ENCODE measurements at places on chromosomes 5 and 9.
A peak's percentile ranks its signal among the peaks of the same experiment; 100 is the strongest.

GRCh38 chr9:97510797-97511654, 9.6 kb downstream of the TMOD1 start:
- DNase-seq, result no peak

DNA sequence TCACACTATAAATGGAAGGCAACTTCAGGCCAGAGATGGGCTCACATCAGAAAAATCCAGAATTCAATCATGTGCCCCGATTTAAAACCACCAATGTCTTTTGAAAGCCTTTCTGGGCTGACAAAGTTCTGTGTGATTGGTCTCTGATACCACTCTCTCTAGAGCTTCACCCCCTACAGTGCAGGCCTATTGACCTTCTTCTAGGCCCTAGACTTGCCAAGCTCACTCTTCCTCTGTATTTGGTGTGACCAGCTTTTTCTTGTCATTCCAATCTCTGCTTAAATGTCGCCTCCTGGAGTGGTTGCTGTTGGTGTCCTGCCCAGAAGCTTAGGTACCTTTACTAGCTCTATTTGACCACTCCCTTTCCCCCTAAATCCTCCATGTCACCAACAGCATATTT, 78.7 kb downstream of the GCNT4 start:
- no peak for DNase-seq

- DNase-seq, result no peak
Observed at GRCh38 chr5:33319841-33320240, 120.9 kb upstream of the TARS1 start.

DNA sequence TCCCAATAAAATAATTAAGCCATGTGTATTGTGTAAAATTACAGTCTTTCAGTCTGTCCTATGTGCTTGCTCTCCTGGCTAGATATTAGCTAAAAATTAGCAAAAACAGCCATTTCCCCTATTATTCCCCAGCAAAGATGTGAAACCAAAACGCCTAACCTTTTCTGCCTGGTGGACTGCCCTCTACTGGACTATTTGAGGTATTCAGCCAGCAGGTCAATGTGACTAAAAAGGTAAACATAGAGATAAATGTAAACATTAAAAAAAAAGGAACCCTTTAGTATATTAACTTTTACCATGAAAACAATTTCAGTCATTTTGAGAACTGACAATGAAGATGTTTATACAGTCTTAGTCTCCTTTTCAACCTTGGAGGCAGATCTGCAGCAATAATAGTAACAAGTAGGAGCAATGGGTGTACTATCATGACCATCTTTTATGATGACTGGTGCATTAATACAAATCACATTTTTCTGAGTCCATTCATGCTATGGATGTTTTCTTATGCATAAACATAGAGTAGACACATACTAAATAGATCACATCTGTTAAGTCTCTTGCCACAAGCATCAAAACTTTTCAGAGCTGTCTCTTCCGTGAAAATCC, 10.1 kb downstream of the ATG12 start:
- no peak for DNase-seq

DNA sequence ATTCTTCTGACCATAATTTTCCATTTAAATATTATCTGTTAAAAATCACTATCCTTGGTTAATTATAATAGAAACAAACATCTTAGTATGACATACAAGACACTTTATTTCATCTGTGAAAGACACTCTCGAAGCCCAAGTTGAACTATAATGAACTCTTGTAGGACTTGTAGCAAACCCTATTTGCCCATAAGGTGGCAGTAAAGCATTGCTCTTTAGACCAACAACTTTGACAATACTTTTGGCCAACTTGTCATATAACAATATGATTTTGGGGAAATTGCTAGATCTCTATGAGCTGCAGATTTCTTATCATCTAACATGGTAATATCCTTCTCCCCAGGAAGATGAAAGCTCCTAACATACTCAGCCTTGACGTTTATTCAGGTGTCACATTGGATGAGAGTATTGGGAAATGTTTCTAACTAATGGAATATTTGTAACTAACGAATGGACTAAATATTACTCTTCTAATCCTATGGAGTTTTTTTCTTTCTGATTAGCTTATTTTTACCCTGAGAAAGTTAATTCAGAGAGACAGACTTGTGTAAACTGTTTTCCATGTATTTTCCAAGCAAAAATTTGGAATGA, 11.0 kb downstream of the SPINK14 start:
- DNase-seq, result peak; percentile 30

GRCh38 chr5:55226934-55227663, at the start of gene MCIDAS:
Gene MCIDAS (minus strand): TSS chr5:55227315. CDS start chr5:55227138, 177 bp downstream.
- DNase-seq, result no peak

GRCh38 chr5:137344723-137345322, 154.3 kb downstream of the SPOCK1 start:
- peak; percentile 60 for DNase-seq

- no peak for DNase-seq
Observed at GRCh38 chr9:106065579-106066214, 371.4 kb downstream of the TMEM38B start.

DNA sequence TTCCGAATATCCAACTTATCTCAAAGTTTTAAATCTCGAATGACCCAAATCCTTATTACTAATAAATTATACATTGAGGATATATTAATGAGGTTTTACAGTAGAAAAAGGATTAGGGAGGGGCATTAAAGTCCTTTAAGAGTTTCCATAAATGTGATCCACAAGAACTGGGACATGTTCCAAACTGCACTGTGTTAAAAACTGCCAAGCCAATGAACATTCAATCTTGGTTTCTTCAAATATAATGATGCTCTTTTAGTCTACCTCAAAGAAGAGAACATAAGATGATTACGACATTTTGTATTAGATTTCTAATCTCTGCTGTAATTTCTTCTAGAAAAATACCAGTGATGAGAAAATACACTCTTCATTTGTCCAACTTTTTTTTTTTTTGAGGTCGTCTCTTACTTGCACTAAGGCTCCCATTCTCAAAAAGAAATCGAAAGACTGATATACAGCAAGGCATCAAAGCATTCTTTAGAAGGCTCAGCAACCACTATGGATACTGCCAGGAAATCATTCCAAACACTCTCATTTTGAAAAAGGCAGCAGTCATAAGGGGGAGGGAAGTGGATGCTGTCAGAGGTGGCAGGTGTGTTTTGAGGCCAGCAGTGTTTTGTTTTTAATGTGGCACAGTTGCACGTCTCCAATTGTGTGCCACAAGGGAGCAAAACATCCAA, 1.7 kb downstream of the PTAR1 start:
- DNase-seq, result no peak

- no peak for DNase-seq
Observed at GRCh38 chr5:531749-532315, 7.6 kb upstream of the SLC9A3 start.

- peak; percentile 44 for DNase-seq
Observed at GRCh38 chr5:148998174-148998797, 64.6 kb downstream of the SH3TC2 start.

DNA sequence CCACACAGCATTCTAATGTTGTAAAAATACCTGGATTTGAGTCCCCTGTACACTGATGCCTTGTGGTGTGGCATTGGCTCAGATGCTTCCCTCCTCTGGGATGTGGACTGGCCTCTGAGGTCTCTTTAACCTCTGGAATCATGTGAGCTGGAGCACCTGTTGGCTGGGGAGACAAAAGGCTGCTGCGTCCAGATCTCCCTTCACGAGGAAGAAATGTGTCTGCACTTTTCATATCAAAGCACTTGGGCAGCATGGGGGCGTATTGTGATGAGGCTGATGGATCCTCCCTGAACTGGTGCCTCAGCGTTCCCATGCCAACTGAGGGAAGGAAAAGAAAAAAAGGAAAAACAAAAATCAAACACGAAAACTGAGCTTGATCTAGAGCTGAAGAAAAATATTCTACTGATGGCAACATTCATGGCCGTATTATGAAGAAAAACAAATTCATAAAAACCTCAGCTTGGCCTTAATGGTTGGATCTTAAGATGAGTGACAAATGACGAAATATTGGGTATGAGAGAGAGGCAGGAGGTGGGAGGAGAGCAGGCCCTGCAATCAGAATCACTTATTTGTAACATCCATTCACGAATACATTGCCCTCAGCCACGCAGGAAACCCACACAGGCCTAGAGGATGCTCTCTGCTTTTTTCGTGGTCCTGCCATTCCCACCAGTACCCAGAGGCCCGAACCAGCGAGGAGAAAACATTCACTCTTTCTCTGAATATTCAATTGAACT, 26.2 kb downstream of the GRIA1 start:
- DNase-seq, result no peak

- DNase-seq, result peak; percentile 67
Observed at GRCh38 chr5:57887851-57888621, 405.4 kb upstream of the ACTBL2 start.

- DNase-seq, result no peak
Observed at GRCh38 chr5:56853698-56854097, 38.3 kb downstream of the MAP3K1 start.

- DNase-seq, result no peak
Observed at GRCh38 chr5:168714046-168714445, 134.9 kb upstream of the PANK3 start.

DNA sequence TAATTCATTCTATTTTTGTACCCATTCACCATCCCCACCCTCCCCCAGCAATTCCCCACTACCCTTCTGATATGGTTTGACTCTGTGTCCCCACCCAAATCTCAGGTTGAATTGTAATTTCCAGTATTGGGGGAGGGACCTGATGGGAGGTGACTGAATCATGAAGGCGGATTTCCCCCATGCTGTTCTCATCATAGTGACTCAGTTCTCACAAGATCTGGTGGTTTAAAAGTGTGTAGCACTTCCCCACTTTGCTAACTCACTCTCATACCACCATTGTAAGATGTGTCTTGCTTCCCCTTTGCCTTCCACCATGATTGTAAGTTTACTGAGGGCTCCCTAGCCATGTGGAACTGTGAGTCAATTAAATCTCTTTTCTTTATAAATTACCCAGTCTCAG, 25.9 kb upstream of the TESK1 start:
- DNase-seq, result no peak

- no peak for DNase-seq
Observed at GRCh38 chr5:134957920-134958608, 9.6 kb upstream of the CATSPER3 start.

DNA sequence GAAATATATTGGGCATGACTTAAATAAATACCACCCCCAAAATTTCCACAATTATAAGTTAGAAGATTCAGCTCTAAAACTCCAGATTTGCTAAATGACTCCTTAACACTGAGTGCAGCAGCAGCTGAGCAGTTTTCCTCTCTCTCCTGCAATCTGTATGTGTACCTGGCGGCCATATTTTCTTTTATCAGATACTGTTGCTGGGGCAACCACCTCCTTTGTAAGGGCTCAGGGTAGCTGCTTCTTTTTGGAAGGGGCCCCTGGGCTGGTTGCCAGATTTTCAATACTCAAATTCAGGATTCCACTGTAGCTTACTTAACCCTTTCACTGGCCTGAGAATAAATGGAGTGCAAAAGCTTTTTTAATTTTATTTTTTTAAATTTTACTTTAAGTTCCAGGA, 197.0 kb downstream of the TAF11L14 start:
- no peak for DNase-seq

DNA sequence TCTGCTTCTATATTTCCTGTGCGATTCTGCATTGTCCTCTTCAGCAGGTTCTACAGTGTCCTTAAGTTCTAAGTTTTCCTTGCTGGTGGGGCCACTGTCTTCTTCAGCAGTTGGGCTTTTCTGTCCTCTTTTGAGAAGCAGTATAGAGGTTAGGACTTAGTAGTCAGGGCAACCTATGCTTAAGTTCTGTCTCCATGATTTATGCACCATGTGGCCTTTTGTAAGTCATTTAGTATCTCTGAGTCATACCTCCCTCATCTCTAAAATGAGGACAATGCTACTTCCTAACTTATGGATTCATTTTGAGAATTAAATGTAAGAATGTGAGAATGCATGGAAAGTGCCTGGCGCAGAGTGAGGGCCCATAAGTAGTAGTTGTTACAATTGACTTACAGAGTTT, 46.8 kb downstream of the GRIN3A start:
- no peak for DNase-seq

- no peak for DNase-seq
Observed at GRCh38 chr5:119319401-119319800, 36.4 kb upstream of the TNFAIP8 start.

- DNase-seq, result no peak
Observed at GRCh38 chr5:4547547-4547946, 592.6 kb upstream of the ADAMTS16 start.

- DNase-seq, result no peak
Observed at GRCh38 chr5:132504746-132505145, 14.2 kb upstream of the IRF1 start.

- DNase-seq, result no peak
Observed at GRCh38 chr5:77920359-77921058, 144.4 kb upstream of the TBCA start.

- DNase-seq, result no peak
Observed at GRCh38 chr9:5815461-5815860, 17.5 kb downstream of the ERMP1 start.

DNA sequence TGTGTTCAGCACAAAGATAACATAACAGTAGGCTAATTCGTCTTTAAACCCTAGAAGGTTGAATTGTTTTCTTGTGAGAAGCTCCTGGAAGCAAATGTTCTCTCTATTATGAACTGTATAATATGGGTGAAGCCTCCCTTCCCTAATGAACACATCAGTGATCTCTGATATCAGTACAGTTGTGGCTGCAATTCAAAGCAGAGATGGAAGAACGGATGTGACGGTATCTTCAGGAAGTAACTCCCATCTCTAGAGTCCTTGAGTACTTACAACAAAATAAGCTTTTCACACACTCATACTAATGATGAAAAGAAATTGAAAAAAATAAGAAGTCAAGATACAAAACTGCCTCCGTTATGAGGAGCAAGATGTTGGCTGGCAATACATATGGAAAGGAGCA, 4.5 kb downstream of the HCN1 start:
- no peak for DNase-seq

DNA sequence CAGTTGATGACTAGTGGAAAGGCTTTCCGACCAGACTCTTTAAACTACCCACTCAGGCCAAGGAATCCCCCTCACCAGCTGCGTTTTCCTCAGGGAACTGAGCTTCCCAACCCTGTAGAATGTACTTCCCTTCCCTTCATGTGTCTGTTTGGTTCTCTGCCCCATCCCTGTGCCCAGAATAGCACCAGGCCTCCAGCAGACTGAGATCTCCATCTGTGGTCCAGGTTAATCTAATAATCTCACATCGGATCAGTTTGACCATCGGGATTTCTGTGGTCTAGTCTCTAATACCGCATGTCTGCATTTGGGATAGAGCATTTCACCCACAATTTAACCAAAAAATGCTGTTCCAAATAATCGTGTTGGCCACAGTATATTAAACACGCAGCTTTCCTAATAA, 237.2 kb downstream of the ROR2 start:
- DNase-seq, result no peak

GRCh38 chr5:19270153-19270552, 717.8 kb downstream of the CDH18 start:
- DNase-seq, result peak; percentile 8
